NCI-H1092 (cell line): ENCODE measurements at places on chromosomes 3 and 15.

DNA sequence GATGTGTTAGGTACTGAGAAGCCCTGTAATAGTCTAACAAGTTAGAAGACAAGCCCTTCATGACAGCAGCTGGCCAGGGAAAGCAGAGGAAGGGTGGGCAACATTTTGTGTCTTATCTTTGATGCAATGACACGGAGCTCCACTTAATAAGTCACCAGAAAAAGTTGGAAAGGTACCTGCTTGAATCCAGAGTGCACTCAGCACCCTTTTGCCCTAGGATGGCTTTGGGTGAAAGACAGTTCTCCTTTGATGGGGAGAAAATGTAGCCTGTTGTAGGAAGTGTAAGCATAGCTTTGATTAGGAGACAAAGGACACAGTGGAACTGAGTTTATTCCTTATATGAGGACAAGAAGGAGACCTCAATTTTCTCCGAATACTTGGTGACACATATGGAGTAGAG lies 137.0 kb downstream of the ARPP21 start:
- DNase-seq = no peak

DNA sequence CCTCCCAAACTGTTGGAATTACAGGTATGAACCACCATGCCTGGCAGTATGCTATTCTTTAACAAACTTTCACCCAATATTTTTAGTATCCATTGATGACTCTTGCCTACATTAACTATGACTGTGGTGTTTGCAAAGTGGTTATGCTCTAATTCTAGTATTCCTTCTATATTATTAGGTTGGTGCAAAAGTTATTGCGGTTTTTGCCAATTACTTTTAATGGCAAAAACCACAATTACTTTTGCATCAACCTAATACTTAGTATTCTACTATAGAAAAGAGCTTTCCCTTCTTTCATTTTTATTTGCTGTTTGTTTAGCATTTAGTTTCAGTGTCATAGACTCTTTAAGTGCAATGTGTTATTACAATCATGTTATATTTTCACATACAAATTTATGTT lies 760.6 kb downstream of the NR2F2 start:
- DNase-seq = no peak

DNA sequence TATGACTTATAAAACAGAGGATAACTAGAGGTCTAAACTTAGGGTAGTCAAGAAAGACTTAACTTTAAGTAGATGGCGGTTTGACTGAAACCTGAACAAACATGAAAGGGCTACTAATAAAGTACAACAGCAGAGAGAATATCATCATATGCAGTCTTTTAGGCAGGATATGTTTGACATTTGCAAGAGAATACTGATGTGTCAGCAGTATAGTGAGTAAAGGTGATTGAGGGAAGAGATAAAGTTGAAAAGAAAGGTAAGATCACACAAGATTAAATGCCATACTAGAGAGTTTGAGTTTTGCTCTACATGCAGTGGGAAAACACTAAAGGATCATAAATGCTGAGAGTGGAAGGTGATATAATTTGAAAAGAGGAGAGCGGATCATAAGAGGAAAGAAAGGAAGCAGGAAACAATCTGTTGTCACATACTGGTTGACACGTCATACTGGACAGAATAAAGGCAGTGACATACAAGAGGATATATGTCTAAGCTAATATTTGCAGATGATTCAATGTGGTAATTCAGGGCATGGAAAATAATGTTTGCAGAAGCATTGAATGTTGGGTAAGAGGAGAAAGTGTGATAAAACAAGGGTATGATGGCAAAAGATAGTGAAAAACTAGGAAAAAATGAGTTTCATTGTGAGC lies 223.0 kb downstream of the EPHA6 start:
- DNase-seq = no peak

GRCh38 chr15:68380456-68380855 lies 51.5 kb downstream of the ITGA11 start:
- no peak for DNase-seq

DNA sequence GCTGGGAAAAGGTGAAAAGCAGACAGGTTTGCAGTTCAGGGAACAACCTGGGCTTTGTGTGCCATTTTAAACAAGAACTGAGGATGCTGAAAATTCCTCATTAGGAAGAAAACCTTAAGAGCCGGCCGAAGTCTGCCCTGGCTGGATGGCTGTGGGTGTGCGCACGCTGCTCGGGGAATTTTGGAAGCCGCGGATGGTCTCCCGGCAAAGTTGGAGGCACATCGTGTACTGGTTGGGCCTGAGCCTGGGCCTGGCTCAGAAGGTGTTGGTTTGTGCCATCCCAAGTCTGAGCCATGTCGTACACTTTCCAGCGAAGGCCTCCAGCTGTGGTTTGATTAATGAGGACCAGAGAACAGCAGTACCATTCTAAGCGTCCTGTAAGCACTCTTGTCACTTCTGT lies 188.2 kb downstream of the ATP10A start:
- no peak for DNase-seq

DNA sequence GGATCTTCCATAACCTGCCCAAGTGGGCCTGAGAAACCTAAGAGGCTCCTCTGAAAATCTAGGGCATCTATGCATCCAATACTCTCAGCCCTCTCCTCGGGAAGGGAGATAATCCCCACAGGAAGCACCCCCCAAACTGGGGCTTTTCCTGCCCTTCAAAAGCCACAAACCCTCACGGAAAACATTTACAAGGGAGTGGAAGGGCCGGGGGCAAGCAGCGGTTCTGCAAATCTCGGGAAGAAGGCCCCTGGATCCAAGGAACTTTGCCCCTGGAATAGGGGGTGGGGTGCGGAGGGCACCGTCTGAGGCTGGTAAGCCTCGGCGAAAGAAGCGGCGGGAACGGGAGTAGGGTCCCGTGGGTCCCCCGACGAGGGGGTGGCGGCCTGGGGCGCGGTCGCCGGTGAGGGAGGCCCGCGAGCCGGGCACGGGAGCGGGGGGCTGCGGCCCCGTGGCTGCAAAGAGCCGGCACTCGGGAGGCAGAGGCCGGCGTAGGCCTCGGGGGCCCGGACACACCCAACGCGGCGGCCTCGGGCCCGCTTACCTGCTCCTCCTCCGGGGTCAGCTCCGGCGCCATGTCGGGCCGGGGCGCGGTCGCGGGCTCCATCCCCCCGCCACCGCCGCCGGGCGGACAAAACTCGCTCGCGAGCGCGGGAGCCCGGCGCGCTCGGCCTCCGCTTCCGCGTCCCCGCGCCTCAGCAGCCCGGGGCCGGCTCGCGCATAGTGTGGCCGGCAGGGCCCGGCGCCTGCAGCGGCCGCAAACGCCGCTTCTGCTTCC lies 755 bp downstream of the PTPN9 start:
- no peak for DNase-seq

- DNase-seq = no peak
Measured at GRCh38 chr3:38029400-38030125, at the start of gene PLCD1. TSS of gene PLCD1 (minus strand) at chr3:38029642. CDS start at chr3:38029539, 103 bp downstream.

- DNase-seq = peak; percentile 73
Measured at GRCh38 chr3:126679318-126679751, 24.4 kb upstream of the TXNRD3 start.

GRCh38 chr3:151171145-151171757 lies 31.8 kb downstream of the GPR171 start:
- DNase-seq = no peak

DNA sequence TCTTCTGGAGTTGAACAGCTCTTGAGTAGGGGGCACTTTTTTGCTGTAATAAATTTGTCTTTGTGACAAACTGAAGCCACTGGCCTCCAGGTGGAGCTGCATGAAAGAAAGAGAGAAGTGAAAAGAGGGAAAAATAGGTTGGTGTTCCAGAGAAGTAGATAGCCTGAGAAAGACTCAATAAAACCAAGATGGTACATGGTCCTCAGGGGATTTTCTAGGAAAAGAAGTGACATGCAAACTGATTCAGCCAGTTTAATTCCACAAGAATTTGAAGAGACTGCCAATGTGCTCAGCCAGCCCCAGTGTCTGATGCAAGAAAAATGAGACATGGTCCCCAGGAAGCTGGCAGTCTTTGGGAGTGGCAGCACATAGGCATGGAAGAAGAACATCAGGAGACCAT lies 152.7 kb downstream of the CD47 start:
- DNase-seq = no peak

DNA sequence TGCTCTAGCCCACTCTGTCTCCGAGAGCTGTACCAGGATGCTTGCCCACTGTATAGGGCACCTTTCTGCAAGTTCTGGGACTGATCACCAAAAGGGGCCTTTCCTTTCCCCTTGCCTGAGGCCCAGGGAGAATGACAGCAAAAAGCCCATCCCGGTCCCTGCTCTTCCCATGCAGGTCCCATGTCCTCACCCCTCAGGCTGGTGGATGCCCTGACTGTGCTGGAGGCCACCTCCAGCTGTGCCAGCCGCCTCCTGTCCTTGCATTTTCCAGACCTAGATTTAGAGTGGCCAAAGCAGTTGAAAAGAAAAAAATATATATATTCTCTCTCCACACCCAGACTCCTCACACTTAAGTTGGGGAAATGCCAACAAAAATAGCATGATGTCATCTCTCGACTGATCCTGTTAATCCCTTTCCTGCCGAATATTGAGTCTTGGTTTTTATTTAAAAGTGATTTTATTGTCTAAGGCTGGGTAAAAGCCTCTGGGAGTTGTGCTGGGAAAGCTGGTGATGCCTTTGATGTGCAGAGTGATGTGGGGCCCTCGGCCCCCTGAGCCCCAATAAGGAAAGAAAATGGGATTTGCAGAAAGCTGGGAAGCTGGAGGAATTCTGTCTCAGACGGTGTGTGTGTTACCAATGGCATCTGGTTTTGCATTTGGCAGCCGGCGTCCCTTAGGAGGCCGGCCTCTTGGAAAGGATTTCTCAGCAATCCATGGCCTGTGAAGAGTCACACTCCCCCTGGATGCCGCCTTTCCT lies 29.3 kb upstream of the TPM1 start:
- DNase-seq = no peak

DNA sequence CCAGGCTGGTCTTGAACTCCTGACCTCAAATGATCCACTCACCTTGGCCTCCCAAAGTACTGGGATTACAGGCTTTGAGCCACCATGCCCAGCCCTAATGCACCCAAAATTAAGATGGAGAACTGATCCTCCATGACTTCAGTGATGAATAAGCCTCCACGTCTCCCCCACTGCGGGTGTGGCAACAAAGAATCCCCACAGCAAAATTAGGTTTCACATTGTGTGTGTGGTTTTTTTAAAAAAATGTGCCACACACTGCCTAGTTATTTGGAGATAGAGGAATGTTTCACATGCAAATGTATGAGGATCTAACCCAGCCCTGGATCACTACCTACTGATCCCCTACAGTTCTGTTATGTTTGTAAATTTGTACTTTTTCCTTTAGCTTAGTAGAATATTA lies 17.3 kb downstream of the HDAC11 start:
- no peak for DNase-seq

- no peak for DNase-seq
Measured at GRCh38 chr15:41483519-41483918, 10.2 kb upstream of the ITPKA start.

- DNase-seq = no peak
Measured at GRCh38 chr3:150875548-150875947, 29.7 kb downstream of the MINDY4B start.

DNA sequence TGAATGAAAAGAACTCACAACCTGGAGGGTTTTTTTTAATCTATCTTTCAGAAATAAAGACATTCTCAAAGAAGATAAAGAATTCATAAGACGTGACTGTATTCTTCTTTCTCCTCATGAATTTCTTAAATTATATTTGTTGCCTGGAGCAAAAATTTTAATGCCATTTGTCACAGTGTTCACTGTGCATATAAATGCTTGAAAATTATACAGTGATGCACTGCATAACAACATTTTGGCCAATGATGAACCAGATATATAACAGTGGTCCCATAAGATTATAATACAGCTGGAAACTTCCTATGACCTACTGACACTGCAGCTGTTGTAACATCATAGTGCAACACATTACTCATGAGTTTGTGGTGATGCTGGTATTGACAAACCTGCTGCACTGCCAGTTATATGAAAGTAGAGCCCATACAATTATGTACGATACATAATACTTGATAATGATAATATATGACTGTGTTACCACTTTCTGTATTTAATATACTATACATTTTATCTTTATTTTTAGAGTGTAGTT lies 67.3 kb downstream of the P2RY1 start:
- no peak for DNase-seq

DNA sequence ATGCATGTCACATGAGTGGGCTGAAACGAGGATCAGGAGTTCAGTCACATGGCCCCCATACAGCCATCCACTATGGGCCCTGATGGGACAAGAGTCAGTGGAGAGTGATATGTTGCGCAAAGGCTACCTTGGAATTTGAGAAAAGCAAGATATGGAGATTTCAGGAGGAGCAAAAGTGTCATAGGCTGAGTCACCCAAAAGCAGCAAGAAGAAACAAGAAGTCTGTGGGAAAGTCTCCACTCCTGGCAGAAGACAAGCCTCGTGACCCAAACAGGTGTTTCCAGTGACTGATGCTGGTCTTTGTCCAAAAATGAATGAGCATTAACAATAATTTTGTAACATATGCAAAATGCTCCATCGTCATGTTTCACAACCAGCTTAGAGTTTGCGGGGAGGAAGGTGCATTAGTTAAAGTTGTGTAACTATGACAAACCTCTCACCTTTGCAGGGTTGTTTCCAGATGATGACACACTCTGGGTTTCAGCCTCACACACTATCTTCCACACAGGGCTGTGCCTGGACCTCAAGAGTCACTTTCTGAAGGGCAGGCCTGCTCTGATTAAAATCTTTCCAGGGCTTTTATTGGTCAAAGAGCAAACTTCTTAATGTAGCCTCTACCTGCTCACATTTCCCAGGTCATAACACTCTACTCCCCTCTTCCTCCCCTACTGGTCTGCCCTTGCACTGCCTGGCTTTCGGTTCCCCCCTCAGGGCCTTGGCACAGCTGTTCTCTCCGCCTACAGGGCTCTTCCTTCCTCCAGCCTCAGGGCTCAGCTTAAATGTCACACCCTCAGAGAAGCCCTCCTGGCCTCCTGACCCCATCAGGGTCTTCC lies 3.9 kb upstream of the DNASE1L3 start:
- no peak for DNase-seq

DNA sequence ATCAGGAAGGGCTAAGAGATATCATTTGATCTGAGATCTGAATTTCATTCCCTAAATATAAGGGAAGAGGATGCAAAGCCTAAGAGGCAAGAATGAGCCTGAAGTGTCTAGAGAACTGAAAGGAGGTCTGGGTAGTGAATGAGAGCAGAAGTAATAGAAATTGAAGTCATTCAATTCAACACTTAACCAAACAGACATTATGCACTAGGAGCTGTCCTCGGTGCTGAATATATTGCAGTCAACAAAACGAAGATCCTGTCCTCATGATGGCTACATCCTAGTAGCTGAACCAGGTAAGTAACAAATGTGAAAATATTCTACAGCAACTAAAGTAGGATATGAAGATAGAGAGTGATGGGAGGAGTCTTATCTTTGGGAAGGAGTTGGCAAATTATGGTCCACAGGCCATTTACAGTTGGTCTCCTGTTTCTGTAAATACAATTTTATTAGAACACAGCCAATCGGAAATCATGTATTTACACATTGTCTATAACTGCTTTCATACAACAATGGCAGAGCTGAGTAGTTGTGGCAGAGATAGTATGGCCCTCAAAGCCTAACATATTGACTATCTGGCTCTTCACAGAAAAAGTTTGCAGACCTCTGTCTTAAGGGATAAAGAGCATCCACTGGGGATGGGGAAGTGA lies 192.9 kb upstream of the CADPS start:
- no peak for DNase-seq
